MM.1S (cell line): ENCODE measurements at places on chromosomes 4 and X.
A peak's percentile ranks its signal among the peaks of the same experiment; 100 is the strongest.

DNA sequence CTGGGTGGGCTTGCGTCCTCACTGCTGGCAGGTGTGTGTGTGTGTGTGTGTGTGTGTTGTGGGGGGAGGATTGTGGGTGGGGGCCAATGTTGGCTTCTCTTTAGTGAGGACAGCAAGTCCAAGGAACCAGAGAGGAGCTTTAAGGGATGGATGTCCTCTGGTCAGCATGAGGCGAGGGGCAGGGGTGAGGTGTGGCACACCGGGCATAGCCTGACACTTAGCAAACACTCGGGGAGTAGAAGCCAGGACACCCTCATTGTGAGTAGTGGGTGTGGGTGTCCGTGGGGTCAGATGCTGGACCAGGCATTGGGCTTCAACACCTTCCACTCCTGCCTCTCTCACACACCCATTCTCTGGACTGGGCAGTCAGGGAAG, 2.8 kb downstream of the SORCS2 start:
- no peak for DNase-seq

DNA sequence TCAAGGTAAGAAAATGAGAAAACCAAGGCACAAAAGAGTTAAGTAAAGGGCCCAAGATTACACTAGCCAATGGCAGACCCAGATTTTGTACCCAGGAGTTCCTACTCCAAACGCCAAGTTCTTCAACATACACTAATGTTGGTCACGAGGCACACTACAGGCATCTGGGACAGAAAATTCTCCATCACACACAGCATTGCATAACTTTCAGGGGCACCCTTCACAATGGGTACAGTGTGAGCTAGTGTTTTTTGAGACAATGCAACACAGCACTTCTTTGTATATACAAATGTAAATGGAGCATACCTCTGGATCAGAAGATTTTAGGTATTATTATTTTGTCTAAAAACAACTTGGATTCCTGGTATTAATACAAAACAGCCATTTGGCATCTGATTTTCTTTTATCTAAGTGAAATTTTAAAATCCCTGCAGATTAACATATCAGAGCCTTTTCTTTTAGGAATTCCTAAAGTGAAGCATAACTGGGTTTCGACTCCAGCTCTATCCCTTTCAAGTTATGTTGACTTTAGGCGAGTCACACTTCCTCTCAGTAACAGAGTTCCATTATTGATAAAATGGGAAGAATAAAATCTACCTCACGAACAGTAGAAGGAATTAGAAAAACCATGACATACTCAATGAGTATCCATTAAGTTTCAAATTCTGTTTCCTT, 41.1 kb downstream of the ADGRA3 start:
- no peak for DNase-seq

- no peak for DNase-seq
These were observed 4.6 kb upstream of the ERCC6L start for GRCh38 chrX:72243472-72243871.

DNA sequence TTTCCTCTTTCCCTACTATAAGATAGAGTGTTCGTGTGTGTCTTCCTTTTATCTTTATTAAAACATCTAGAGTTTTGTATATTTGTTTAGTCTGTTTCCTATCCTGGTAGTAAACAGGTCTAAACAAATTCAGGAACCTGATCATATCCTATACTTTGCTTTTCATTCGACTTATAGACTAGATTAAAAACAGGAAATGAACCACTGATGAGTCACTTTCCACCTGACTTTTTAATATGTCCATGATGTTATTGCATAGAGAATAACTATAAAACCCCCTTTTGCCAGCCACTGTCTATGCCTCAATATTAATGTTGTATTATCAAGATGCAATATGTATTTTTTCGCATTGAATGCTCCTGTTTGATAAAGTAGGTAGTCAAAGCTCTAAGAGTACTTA, 1794.0 kb downstream of the STIM2 start:
- DNase-seq, result no peak

- no peak for DNase-seq
These were observed 104.7 kb upstream of the GPM6A start for GRCh38 chr4:175916626-175917351.

- no peak for DNase-seq
These were observed 64.0 kb upstream of the GK2 start for GRCh38 chr4:79472036-79472435.

DNA sequence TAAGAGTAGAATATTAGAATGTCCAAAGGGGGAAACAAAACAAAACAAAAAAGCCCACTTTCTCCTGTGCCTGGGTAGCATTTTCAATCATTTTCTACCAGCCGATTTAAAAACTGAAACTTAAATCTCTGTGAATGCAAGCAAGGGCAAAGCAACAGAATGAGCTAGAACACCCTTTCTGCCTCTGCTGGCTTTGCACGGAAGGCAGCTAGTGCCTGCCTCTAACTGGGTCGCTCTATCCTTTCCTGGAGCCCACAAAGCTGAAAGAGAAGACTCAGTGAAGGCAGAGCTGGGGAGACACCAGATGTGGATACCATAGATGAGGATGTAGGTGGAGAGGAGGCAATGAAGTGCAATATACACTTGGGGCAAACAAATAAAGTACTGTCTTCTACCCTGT, 248.9 kb upstream of the TTC29 start:
- no peak for DNase-seq

GRCh38 chr4:41214136-41214824, at the start of gene APBB2:
Gene APBB2 (minus strand): TSS chr4:41214542. CDS start chr4:41033254, 181,288 bp downstream.
- peak; percentile 80 for DNase-seq

GRCh38 chr4:184792950-184793555, 32.7 kb downstream of the ACSL1 start:
- DNase-seq, result no peak

DNA sequence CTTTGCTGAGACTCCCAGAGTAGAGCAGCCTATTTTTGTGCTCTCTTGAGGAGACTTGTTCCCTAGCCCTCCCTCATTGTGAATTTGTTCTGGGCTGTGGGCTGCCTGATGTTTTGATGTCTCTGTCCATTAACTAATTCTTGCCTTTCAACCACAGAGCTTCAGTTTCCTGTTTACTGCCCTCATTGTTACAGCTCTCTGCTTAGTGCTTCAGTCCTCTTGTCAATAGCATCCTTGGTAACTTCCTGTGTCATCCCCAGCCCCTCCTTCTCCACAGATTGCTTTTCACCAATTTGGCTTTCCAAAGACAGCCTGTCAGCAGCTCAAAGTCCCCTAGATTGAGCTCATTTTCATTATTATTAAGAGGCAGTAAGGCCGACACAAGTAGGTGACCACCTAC, 69.9 kb downstream of the COX7B2 start:
- peak; percentile 51 for DNase-seq

DNA sequence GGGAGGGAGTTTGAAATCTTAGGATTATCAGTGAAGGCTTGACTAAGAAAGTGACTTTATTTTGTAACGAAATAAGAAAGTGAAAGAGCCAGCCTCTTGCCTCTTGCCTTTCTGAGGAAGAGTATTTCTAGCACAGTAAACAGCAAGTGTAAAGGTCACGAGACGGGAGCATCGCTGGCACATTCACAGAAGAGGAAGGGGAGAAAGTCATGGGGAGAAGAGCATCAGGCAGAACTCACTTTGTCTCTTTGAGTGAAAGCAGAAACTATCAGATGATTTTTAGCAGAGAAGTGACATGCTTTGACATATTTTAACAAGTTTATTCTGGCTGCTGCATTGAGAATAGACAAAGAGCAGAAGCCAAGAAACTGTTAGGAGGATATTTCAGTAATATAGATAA, 313.8 kb downstream of the CAMK2D start:
- DNase-seq, result peak; percentile 49

- peak; percentile 80 for DNase-seq
These were observed 145.4 kb downstream of the PTTG2 start for GRCh38 chr4:38105475-38106220.

- DNase-seq, result no peak
These were observed 29.6 kb upstream of the HCCS start for GRCh38 chrX:11081511-11081910.

DNA sequence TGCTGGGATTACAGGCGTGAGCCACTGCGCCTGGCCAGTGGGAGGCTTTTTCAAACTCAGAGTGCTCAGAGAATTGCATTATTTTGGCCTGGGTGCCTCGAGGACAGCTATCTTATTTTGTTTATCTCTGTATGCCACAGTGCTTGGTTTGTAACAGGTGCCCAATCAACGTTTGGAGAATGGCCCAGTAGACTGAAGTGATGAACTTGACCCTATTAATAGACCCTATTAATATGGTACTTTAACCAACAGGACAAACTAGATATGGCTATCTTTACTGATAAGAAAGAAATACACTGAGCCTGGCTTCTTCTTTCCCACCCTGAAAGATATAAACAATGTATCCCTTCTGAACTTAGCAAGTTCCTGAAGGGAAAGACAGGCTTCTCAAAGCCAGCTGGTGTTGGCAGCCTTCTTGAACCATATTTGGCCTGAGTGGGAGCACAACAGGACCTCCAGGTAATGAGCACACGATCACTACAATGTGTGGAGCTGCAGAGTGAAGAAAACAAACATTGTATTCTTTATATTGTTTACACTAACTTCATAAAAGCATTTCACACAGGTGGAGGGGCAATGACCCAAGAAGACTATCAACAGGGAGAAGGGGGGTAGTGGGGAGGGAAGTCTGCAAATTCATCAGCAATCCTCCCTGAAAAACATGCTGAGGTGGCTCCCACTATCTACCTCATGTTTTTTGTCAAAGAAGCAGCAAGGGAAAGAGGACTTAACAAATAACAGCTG, 41.7 kb downstream of the PRPS1 start:
- no peak for DNase-seq

- no peak for DNase-seq
These were observed 53.7 kb upstream of the BCOR start for GRCh38 chrX:40151211-40152172.

- no peak for DNase-seq
These were observed 403.6 kb upstream of the ANXA10 start for GRCh38 chr4:167688660-167689142.

DNA sequence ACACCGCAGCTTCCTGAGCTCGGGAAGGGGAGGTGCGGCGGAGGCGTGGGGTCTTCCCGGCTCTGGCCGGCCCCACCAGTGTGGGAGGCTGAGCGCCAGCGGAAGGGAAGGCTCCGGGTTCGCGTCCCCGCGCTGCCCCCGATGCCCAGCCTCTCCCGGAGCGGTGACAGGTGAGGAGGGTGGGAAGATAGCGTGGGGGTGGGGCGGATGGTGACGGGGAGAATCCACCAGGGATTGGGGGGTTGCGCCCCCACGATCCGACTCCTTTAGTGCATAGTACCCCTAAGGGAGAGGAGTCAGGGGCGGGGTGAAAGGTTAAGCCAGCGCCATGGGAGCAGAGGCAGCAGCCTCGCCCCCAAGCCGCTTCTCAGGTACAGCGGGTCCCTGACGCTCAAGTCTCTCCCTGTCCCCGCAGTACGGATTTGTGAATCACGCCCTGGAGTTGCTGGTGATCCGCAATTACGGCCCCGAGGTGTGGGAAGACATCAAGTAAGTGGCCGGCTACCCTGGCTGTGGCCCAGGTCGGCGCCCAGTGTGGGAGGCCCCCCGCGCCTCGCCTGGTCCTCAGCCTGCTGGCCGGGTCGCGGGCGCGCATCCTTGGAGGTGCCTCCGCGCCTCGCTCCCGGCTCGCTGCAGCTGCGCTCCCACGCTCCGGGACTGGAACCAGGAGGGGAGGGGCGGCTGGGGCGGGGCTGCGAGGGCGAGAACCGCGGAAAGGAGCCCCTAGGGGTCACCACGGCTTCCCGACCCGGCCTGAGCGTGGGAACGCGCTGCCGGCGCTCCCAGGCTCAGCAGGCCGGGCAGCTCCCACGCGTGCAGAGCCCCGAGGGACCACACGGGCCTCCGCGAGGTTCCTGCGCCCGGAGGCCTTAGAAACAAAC, 791 bp downstream of the GUCY1B1 start:
- peak; percentile 23 for DNase-seq

DNA sequence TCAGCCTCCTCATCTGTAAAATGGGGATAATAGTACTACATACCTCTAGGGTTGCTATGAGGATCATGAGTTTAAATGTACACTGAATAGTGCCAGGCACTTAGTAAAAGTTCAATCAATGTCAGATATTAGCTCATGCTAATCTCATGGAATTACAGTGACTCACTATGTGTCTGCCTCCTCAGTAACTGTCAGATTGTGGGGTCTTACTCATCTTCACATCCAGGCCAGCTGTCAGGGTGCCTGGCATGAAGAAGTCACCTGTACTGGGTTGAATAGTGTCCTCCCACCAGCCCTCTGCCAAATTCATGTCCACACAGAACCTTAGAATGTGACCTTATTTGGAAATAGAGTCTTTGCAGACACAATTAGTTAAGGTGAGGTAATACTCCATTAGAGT, 54.3 kb upstream of the STIM2 start:
- DNase-seq, result no peak

DNA sequence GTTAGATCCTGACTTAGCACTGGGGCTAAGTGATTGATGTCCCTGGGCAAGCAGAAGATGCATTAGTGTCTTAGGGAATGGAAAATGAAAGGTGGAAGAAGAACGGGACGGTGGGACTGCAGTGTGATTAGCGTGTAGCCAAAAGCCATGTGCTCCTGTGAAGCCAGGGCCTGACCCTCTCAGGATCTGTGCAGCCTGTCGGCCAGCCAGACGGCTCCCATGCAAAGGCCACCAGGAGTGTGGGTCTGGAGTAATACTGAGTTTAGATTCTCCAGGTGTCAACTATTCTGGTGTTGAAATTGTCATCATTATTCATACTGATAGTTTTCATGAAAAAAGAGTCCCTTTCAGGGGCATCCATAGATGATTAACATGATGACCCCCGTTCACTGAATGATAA, 32.0 kb downstream of the REELD1 start:
- no peak for DNase-seq
